ENCODE measurements at places on chromosomes 3 and 15.

DNA sequence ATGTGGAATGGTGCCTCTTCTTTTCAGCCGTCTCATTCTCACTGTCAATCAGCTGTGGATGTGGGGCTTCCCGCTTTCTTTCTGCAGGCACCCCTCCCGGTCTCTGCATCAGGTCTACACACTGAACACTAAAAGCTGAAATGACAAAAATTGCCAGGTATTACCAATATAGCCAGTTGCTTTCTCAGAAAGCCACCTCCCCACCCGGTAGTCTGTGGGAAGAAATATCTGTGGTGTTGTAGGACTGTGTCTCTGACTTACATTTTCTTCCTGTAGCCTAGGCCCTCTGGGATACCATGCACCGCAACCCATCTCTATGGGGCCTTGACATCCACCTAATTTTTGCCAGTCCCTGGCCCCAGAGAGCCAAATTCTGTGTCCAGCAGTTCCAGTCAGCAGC, 19.2 kb upstream of the EPHB1 start:
- DNase-seq, result no peak

DNA sequence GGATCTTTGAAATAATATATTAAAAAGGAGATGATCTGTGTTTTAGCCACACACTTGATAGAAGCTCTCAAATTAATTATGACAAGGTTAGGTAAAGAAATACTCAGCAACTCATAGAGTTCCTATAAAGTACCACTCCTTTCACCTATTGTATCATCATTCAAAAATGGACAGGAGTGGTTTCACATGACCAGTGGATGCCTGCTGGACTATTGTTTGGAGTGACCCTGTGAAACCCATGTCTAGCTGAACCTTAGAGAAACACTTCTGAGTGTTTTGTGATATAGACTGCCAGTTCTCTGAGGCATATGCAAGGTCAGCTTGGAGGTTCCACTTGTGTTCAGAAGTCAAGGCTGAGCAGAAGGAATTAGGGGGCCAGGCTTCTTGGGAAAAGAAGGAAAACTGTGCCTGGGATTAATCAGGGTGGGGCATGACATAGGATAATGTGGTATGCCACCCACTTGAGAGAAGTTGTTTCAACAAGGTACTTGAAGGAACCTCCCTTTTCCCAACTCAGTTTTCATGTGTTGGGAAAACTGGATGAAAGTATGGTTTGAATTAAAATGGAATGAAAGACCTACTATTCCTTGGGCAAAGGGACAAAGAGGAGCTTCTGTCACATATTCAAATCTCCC, 15.4 kb downstream of the PARP14 start:
- no peak for DNase-seq

DNA sequence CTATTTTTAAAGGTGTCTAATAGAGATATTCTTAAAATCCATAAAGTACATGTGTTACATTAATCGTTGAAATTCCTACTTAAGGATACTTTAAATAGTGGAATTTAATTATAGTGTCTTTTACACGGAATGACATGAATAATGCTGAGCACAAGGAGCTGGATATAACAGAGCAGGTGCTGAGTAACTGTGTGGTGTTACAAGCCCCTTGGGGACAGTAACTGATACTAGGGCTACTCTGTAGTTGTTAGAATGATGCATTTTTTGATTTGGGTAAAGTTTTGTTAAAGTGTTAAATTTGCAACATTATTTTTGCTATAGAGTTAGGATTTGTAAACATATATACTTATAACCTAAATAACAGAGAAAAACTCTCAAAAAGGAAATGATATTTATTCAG, 1496.1 kb downstream of the OTOL1 start:
- DNase-seq, result no peak

GRCh38 chr3:169094204-169094603, 569.3 kb downstream of the MECOM start:
- DNase-seq, result no peak

DNA sequence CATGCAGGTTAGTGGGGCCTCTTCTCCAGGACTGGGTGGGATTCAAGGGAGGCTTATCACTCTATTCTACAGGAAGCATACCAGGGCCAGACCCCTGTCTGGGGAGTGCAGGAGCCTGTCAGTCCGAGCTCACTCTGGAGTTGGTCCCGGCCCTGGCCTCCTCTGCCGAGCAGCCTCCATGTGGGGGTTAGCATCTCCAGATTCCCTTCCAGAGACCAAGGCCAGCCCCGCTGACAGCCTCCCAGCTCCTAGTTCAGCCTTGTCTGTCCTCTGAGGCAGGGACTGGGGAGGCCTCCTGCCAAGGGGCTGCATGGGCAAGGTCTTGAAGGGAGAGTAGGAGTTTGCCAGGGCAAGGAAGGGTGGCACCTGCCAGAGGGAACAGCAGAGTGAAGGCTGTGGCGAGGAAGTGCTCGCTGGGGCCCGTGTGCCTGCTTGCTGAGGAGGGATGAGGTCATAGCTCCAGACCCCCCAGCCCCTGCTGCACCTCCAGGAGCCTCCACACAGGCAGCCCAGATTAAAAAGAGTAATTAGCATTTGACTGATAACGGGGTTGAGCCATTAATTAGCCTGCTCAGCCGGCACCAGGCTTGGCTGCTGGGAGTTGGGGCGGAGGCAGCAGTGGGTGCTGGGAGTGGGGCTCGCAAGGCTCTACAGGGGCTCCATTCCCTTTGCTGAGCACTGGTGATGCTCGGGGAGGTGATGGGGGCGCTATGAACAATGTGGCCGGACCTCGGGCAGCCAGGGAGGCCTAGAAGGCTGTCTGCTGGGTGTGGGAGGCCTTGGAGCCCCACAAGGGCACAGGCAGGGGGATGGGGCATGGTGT, 54.3 kb downstream of the DNAJB8 start:
- DNase-seq, result no peak

DNA sequence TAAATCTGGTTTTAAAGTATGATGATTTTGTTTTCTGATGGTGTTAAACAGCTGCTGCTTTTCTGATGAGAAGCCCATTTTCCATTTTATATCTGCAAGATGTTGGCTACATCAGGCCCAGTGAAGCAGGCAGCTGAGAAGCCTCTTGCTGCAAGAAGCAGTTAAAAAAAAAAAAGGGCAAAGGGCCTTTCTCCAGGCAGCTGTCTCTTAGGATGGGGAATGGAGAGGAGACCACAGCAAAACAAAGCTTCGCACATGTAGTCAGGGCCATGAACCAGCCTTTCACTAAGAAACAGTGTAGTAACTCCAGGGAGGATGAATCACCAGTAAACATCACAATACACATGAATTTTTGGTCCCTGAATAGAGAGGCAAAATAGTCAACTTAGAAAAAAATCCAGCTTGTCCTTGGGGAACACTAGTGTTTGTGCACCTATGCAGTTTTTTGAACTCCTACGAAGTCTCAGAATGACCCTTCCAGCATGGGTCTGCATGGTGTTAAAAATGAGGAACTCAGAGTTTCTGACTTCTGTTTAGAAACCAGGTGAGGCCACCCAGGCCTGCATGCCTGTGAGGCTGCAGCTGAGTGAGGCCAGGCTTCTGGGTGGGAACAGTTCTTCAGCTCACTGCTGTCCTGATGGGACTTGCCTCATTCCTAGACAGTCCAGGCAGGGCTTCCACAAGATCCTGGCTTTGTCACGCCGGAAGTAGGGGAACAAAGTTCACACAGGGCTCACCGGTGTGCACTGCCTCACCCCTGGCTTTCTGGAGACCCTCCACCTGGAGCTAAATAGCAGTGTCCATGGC, 518.7 kb downstream of the MCTP2 start:
- DNase-seq, result no peak

DNA sequence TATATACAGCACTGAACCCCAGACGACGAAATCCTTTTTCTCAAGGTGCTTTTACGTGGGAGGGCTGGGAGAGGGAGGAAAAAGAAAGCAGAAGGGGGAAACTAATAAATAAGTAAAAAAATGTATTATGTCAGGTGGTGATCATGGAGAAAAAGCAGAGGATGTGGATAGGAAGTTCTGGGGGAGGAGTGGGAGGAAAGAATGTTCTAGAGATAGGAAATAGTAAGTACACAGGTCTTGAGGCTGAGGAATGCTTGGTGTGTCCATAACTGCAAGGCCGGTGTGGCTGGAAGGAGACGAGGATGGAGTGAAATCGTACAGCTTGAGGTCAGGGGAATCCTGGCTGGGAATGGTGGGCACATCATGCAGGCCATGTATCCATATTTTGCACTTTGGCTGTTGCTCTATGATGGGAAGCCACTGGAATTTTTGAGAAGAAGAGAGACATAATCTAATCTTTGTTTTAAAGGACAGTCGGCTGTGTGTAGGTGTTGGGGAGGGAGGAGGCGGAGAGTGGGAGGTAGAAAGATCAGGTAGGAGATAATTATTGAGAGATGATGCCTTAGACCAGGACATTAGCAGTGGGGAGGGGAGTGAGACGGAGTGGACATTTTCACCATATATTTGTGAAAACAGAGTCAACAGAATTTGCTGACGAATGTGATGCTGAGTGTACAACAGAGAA, 1.8 kb upstream of the UBE2E2 start:
- DNase-seq, result no peak

DNA sequence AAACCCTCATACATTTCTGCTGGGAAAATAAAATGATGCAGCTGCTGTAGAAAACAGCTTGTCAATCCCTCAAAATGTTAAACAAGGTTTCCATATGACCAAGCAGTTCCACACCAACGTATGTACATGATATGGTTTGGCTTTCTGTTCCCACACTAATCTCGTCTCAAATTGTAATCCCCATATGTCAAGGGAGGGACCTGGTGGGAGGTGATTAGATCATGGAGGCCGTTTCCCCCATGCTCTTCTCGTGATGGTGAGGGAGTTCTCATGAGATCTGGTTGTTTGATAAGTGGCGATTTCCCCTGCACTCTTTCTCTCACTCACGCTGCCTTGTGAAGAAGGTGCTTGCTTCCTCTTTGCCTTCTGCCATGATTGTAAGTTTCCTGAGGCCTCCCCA, 100.6 kb upstream of the SLC24A5 start:
- DNase-seq, result no peak

DNA sequence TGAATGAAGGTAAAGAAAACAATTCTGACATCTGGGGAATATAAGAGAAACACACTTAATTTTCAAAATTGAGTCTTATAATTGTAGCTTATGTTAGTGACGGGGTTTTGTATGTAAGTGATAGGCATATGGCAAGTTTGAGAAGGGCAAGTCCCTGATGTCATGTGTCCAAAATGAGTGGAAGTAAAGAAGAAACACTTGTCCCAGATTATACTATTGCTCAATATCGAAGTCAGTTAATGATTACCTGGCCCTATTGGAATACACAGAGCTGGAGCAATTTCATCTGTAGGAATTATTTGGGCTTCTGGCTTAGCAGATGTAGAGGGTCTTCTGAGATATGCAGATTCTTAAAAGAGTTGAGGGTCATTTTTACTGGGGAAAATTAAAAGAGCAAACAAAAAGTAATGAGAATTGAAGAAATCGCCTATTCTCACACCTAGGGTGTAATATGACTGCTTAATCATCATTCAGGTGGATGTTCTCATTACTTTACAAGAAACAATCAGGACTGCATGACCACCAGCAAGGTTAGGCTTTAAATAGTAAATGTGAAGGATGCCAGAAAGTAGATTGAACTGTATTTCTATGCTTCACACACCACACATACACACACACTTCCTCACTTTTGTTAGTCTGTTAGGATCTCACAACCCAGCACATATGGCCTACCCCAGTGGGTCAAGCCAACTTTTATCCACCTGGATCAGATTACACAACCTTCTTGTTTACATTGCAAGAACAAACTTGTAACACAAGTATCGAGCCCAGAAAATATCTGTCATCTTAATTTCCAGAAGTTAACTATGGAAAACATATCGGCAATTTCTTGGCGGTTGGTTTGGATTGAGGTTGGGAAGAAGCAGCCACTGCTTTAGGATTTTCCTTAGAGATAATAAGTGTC, 183.3 kb upstream of the LRRC3B start:
- DNase-seq, result no peak

GRCh38 chr3:98662699-98663098, 69.3 kb upstream of the CPOX start:
- DNase-seq, result no peak

GRCh38 chr3:40417845-40418543, 31.0 kb downstream of the ENTPD3 start:
- no peak for DNase-seq

DNA sequence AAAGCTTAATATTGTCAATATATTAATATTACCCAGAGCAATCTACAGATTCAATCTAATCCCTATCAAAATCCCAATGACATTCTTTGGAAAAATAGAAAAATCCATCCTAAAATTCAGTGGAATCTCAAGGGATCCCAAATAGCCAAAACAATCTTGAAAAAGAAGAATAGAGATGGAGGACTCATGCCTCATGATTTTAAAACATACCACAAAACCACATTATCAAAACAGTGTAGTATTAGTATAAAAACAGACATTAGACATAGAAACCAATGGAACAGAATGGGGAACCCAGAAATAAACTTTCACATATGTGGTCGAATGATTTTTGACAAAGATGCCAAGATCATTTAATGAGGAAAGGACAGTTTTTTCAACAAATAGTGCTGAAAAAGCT, 14.6 kb downstream of the NEK4 start:
- DNase-seq, result no peak

DNA sequence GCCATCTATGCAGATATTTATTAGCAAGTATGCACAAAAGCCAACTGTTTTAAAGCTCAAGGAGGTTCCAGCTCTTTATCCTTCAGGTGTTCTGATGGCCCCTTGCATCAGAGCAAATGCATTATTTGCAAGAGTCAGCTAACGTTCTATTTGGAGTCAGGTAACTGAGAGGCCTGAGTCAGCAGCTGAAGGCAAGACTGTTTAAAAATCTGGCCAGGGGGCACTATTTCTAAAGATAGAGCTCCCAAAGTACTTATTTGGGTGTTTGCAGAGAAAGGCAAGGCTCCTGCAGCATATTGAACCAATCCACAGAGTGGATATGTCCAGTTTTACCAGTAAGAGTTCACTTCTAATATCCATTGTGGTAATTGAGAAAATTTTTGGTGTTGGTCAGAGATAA, 146.1 kb downstream of the LRTM1 start:
- no peak for DNase-seq

DNA sequence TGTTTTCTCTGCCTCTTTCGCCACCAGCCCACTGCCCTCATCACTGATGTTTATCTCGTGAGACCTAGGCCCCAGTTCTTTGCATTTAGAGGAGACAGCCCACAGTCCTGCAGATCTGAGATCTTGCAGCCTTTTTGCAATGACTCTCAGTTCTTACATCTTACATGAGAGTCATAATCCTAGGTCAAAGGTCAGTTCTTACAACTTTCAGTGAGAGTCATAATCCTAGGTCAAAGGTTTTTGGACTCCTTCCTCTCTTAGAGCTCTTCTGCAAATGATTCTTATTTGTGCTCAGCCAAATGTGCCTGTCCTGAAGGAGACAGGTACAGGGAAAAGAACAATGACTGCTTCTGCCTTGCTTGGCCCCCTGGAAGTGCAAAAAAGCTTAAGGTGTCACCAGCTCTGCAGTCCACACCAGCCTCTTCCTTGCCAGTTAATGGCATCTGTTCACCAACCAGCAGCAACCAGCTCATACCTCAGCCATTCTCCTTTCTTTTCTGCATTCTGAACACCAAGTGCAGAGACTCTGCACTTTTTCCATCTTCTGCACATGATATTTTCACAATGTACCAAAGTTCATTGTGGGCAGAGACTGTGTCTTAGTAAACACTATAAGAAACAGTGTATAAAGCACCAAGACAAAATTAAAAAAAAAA, 67.1 kb downstream of the ABHD5 start:
- no peak for DNase-seq

Data from effector CD4-positive, alpha-beta T cell (primary cell).